Testis (tissue), 5 donors: ENCODE measurements at places on chromosomes 12 and 14.

GRCh38 chr14:101150039-101150610, 246.6 kb upstream of the RTL1 start:
- no peak overlapping the region for H3K4me3 ChIP-seq
- peaks cover under 1% of the 10 kb centered on the region for H3K4me1 ChIP-seq
- no peak for DNase-seq
- no peak overlapping the region for H3K27ac ChIP-seq
- H3K36me3 ChIP-seq: no peaks in the 10 kb centered on the region

DNA sequence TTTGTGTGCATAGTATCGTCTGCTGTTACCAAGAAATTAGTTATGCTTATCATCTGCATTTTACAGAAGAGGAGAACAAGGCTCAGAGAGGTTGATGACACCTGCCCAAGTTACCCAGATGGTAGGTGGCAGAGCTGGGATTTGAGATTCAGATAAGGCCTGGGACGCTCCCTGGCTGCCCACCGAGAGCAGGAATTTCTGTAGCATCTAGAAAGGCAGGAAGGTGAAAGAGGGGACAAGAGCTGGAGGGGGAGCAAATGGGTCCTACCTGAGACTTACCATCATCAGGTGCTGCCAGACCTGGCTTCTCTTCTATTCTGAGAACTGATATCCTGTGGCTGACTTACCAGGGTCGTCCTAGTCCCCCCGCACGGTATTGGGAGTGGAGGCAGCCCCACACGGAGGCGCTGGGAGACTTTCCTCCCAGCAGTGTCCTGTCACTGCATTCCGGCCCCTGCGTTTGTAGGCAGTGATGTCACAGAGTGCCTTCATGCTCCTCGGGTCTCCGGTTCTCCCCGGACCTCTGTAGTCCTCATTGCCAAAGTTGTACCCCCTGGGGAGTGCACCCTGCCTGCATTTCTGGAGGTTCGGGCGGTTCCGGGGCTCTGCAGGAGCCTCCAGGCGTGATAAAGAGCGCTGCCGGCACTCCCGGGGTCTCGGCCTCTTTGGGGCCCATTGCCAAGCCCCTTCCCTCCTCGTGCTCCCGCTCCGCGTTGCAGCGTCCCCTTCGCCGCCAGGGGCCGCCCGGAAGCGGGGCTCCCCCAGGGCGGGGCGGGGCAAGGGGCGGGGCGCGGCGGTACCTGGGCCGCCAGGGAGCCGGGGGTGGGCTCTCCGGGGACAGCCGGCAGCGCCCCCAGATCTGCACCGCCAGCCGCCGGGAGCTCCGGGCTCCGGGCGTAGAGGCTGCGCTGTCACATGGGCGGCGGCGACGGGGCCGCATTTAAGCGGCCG, at the start of gene CABP1:
Gene CABP1 (plus strand): TSS at position 856 of the 951 bp plus-strand sequence. CDS start 60 bp downstream, at position 916.
- H3K4me3 ChIP-seq: peak within 1 kb of the TSS; percentile 54
- H3K36me3 ChIP-seq: no peaks in the 10 kb centered on the region
- peaks cover 6% of the 10 kb centered on the region for H3K4me1 ChIP-seq
- DNase-seq: no peak
- no peaks in the 10 kb centered on the region for H3K27me3 ChIP-seq
- no peak within 1 kb of the TSS for H3K27ac ChIP-seq

DNA sequence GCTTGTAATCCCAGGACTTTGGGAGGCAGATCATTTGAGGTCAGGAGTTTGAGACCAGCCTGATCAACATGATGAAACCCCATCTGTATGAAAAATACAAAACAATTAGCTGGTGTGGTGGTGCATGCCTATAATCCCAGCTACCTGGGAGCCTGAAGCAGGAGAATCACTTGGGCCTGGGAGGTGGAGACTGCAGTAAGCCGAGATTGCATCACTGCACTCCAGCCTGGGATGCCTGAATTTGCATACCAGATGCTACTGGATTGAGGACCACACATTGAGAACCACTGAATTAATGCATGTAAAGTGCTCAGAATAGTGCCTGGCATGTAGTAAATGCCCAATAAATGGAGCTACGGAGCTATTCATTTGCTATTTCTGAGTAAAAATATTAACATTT, 14.9 kb upstream of the MYH7 start:
- no peaks in the 10 kb centered on the region for H3K27me3 ChIP-seq
- H3K36me3 ChIP-seq: no peaks in the 10 kb centered on the region
- H3K4me3 ChIP-seq: no peak overlapping the region
- no peak for DNase-seq
- H3K27ac ChIP-seq: no peak overlapping the region

DNA sequence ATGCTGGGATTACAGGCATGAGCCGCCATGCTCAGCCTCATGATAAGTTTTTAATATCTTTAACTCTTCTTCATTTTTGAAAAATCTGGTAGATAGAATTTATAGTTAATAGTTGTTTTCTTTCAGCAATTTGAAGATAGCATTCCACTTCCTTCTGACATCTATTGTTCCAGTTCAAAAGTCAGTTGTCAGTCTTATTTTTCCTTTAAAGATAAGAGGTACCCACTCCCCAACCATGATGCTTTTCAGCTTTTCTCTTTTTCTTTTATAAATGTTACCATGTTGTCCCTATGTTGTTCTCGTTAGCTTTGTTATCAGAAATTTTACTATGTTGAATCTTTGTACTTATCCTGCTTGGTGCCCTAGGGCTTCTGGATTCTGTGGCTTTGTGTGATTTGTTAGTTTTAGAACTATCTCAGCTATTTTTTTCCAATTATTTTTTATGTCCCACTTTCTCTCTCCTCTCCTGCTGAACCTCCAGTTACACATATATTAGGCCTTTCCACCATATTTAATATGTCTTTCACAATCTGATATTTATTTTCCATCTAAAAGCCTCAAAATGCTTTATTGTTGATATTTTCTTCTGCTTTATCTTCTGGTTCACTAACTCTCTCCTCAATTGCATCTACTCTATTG, 181.6 kb upstream of the FOXN3 start:
- no peak for DNase-seq
- no peaks in the 10 kb centered on the region for H3K36me3 ChIP-seq
- no peaks in the 10 kb centered on the region for H3K27me3 ChIP-seq
- no peaks in the 10 kb centered on the region for H3K4me1 ChIP-seq
- H3K4me3 ChIP-seq: no peak overlapping the region
- no peak overlapping the region for H3K27ac ChIP-seq

DNA sequence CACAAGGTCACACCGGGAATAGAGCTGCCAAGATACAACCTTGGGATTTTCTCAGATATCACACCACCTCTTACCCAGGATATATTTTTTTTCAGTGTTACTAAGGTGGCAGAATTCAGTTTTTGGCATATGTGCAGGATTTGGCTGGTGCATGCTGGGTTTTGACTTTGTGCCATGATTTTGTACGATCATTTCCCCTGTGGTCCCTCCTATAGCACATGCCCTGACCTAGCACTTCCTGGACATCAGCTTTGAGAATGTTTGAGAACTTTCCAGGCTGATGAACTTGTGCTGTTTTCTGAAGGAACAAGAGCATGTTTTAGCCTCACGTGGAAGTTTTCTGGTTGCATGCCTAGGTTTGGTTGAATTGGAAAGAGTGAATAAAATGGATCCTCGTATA, 11.0 kb upstream of the TBPL2 start:
- H3K4me1 ChIP-seq: peaks cover 53% of the 10 kb centered on the region
- no peaks in the 10 kb centered on the region for H3K36me3 ChIP-seq
- no peaks in the 10 kb centered on the region for H3K27me3 ChIP-seq
- no peak for DNase-seq

DNA sequence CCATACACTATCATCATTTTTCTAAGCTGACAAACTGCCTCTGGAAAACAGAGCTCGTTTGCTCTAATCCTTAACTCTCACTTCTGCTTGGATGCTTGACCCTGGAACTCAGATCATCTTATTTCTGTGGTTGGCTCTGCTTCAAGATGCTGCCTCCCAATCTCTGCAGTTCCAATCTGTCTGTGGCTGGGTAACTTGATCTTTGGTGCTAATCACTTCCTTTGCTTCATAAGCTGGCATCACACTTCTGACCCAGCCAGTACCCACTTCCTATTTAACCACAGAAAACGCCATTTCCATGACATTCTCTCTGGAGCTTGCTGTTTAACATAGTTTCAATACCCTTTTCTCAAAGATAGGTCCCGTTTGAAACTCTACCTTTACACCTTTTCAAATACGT, 254.2 kb downstream of the ACSS3 start:
- no peak overlapping the region for H3K4me3 ChIP-seq
- no peak for DNase-seq
- H3K4me1 ChIP-seq: no peaks in the 10 kb centered on the region
- no peaks in the 10 kb centered on the region for H3K36me3 ChIP-seq
- no peak overlapping the region for H3K27ac ChIP-seq
- no peaks in the 10 kb centered on the region for H3K27me3 ChIP-seq

DNA sequence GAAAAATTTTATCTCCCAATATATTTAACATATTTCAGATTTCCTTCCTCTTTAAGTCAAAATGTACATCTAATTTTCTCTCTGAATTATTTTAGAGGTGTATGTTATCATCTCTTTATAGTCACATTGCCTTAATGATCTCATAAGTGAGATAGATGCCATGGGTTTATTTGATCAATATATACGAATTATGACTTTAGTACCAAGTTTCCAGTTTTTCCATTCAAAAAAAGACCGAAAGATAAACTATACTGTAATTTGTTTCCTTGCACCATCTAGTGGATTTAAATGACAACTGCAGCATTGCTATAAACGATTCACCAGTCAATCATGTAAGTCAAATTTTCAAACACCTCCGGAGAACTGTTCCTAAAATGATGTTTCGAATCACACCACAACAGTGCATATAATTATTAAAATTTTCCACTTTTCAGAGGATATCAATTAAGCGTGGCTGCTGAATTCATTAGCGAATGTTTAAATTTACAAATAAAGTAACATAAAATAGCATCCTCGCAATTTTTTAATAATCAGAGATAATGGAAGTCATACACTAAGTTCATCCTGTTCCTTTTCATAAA, 419 bp upstream of the ATXN7L3B start:
- no peak for DNase-seq
- H3K27me3 ChIP-seq: no peaks in the 10 kb centered on the region
- H3K4me3 ChIP-seq: peak overlapping the region; percentile 95
- peak overlapping the region; percentile 90 for H3K27ac ChIP-seq
- H3K4me1 ChIP-seq: peaks cover 28% of the 10 kb centered on the region
- H3K36me3 ChIP-seq: no peaks in the 10 kb centered on the region

- no peak for DNase-seq
- H3K27ac ChIP-seq: no peak overlapping the region
- H3K4me1 ChIP-seq: no peaks in the 10 kb centered on the region
Measured at GRCh38 chr12:15201056-15201455, 20.2 kb downstream of the RERG start.

DNA sequence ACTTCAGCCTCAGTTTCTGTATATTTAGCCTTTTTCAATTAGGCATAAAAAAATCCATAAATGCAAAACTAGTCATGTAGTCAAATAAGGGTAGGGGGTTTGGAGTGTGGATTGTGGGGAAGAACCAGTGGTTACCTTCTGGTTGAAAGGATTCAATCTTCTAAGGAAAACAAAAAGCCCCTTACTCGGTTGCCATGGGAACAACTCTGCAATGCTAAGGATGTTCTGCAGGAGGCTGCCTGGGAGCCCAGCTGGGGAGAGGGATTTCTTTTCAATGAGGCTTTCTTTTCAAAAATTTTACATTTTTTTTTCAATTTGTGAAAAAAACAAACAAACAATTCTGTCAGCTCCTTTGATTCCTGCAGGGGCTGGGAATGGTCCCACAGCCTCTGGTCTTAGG, 67.2 kb downstream of the SLC8A3 start:
- H3K4me1 ChIP-seq: no peaks in the 10 kb centered on the region
- no peak overlapping the region for H3K4me3 ChIP-seq
- no peak for DNase-seq
- H3K27me3 ChIP-seq: no peaks in the 10 kb centered on the region
- H3K27ac ChIP-seq: no peak overlapping the region
